ENCODE measurements at places on chromosomes 1 and 21.

DNA sequence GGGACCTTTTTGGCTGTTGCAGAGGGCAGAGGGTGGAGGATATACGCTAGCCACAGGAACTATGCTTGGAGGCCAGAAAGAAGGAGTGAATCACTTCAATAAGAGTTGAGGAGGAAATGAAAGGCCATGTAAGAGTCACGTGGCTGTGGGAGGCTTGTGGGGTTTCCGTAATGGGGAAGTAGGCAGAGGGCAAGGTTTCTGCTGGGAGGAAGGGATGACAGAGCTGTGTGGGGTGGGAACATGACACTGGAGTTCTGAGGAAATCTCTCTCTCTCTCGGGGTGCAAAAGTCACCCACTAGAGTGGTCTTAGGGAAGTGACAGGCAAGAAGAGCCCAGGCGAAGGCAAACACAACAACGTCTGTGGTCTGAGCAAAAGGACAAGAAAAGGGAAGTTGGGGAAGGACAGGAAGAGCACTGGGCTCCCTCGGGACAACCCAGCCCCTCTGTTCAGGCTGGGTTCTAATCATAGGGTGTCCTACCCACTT lies 3.9 kb upstream of the CD1C start:
- DNase-seq: no peak

- no peak for DNase-seq
These were observed 687.7 kb downstream of the MATN1 start for GRCh38 chr1:30035522-30036228.

DNA sequence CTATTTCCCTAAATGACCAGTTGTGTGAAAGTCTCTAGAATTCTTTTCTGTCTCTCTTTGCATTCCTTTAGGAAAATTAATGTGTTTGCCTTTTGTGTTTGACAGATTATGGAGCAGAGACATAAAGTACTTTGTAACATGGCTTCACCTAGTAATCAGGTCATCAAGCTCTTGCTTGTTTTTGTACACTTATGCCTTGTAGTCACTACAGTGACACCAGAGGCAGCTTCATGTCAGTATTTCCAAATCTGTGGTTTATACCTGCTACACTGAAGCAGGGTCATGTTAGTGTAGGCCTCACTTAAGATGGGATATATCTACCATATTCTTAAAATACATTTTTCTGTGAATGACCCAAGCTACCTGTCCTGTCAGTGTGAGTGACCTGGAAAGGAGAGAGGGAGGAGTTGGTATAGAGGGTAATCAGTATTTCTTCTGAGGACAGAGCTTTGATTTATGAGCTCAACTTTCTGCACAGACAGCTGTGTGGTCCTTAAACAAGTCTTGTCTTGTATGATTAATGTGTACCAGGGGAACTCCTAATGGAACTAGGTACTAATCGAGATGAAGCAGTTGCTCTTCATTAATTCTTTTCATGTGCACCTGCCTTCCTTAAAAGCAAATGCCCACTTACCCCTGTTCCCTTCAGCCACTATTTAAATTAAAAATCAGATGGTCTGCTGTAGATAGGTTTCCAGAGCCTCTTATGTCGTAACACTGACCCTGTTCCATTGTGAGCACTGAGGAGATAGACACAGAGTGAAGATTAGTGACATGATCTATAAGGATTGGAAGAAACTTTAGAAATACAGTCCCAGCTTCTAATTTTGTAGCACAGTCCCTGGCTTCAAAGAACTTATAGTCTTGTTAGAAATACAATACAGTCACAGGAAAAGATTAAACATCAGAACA lies 45.7 kb downstream of the MACO1 start:
- DNase-seq: peak; percentile 38

DNA sequence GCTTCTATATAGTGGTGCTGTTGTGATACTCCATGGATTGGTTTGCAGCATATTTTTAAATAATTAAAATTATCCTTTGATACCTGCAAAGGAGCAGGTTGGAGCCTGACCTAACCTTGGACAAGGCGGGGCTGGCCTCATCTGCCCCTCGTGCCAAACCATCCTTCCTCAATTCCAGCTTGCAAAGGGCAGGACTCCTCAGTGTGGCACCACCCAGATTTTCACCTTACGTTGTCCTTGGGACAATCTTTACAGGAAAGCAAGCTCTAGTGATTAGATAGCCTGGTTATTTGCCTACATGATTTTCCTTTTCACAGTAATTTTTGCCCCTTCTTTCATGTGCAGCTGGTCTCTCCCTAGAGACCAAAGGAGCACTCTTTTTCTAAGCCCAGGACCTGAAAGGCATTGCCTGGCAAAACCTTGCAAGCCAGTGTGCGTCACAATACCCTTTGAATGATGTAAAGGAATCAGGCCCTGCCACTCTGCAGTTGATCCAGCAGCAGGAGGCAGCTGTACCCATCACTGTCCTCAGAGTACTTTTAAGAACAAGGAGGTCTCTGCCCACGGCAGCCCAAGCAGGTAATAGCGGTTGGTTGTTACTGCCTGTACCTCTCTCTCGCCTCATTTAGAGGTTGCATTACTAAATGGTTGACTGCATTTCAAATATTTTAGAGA lies 99.4 kb downstream of the ADSS2 start:
- no peak for DNase-seq

DNA sequence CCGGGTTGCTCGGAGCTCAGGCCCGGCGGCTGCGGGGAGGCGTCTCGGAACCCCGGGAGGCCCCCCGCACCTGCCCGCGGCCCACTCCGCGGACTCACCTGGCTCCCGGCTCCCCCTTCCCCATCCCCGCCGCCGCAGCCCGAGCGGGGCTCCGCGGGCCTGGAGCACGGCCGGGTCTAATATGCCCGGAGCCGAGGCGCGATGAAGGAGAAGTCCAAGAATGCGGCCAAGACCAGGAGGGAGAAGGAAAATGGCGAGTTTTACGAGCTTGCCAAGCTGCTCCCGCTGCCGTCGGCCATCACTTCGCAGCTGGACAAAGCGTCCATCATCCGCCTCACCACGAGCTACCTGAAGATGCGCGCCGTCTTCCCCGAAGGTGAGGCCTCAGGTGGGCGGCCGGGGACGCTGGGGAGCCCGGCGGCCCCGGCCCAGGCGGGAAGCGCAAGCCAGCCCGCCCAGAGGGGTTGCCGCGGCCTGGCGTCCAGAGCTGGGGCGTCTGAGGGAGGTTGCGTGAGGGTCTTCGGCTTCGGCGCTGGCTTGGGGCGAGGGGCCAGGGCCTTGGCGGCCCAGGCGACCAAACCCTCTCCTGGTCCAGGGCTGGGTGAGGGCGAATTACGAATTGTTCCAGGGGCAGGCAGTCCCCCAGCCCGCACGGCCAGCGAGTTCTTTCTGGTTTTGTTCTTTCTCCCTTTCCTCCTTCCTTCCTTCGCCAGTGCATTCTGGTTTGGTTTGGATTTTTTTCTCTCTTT lies 805 bp downstream of the SIM2 start:
- DNase-seq: no peak

DNA sequence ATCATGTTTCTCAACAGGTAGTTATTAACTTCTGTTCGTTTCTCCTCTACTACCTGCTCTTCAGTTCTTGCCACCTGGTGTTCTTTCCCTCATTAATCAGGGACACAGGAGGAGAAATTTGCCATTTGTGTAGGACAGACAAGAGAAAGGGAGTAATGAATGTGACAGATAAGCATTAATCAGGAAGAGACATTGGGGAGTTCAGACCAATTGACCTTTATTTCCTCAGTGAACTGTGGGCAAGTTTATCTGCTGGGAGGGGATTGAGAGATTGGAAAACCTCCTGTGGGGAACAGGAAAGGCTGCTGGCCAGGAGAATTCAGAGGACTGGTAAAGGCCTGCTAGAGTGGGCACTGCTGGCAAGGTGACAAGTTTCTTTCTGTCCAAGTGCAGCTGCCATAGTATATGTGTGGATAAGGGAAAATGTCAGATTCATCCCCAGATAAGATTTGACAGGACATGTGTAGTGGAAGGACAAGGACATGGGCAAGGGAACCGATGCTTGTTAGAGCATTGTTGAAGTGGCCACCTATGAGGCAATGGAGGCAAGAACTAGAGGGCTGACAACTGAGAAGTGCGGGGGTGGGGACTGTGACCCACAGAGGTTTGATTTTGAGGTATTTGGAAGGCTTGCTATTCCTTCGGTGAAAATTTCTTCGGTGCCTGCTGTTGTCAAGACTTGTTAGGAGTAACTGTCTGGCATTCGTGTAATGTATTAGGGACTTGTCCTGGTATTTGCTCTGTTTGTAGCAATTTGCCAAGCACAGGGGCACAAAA lies 12.6 kb downstream of the SZT2 start:
- peak; percentile 54 for DNase-seq

GRCh38 chr1:236890152-236891056 lies 95.3 kb downstream of the MTR start:
- no peak for DNase-seq

- DNase-seq: no peak
These were observed 3.1 kb upstream of the SH2D5 start for GRCh38 chr1:20735581-20736111.

DNA sequence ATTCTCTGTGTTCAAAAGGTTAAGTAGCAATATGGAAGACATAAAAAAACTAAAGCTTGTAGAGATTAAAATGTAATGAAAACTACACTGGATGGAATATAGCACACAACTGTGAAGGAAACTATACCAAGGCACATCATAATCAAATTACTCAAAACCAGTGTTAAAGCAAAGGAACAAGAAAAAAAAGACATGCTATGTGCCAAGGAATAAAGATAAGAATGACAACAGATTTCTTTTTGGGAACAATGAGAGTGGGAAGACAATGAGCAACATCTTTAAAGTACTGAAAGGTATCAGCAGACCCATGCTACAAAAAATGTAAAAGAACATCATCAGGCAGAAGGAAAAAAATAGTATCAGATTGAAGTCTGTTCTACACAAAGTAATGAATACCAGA lies 157.8 kb downstream of the VPS13D start:
- no peak for DNase-seq

GRCh38 chr1:22930240-22930912 lies 42.3 kb downstream of the LACTBL1 start:
- DNase-seq: peak; percentile 90

Measured in K562 (cell line).